ENCODE measurements at places on chromosomes 11 and 22.

- DNase-seq = peak; percentile 5
Observed at GRCh38 chr11:95443386-95443785, 212.4 kb upstream of the SESN3 start.

DNA sequence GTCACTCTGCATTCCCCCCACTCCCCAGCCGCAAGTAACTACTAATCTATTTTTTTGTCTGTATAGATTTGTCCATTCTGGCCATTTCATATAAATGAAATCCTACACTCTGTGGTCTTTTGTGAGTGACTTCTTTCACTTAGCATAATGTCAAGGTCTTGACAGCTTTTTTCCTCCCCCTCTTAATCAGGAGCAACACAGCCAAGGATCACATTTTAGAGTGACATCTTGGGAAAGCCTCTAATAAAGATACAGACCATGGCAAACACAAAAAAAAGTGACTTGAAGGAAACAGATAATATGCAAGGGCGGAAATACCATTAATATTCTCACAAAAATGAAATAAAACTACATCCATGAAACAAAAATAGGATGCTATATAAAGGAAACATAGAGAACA is 43.9 kb downstream of the RAB30 start:
- no peak for DNase-seq

GRCh38 chr11:120285256-120285655 is 39.8 kb upstream of the TLCD5 start:
- no peak for DNase-seq

- peak; percentile 89 for DNase-seq
Observed at GRCh38 chr22:37244114-37244921, at the start of gene RAC2. RAC2 (minus strand) TSS chr22:37244269; CDS start chr22:37244148, 121 bp downstream.

DNA sequence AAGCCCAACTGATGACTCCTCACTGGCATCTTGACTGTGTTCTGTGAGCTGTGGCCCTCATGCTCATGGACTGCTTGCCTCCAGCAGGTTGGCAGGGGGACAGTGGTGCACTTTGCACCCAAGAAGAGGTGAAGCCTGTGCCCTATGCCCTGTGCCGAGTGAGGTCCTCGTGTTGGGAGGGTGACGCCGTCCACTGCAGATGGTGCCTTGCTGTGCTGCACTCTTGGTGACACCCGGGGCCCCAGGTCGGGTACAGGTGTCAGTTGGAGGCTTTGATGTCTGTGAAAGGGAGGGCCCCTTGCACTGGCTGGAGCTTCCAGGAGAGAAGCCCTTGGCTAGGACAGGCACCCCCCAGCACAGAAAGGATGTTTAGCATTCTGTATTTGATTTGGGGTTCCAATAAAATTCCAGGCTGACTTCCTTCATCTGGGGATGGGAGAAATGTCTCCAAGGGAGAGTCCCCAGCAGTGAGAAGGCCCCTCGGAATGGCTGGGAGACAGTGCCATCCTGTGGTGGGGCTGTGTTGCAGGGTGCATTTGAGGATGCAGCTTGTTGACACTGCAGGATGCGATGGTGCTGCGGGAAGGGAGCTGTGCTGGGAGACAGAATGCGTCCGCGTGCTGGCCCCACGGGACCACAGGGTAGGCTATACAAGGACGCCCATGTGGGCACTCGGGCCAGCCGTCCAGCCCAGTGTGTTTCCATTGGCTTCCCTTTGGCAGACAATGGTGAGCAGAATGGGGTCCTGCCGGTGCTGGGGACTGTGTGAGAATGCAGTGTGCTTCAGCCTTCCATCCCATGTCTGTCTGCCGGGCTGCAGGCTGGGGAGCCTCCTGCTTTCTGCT is 2.5 kb upstream of the ZDHHC8 start:
- DNase-seq = no peak

DNA sequence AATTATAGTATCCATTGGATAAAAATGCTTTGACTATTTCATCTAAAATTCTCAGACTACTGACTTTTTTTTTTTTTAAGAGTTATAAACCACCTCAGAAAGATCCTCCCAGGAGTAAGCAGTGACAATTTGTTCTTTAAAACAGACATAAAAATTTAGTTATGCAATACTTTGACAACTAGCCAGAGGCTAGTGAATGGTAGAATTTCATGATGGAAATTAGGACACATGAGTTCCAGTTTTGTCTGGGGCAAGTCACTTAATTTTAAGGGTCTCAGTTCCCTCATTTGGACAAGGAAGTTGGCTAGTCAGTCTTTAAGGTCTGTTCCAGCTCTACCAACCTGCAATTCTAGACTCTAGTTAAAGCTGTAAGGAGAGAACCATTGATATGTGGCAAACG is 2.9 kb downstream of the IL18 start:
- no peak for DNase-seq

GRCh38 chr11:82733444-82734119 is at the start of gene FAM181B:
FAM181B (minus strand) TSS chr11:82733864; CDS start chr11:82733729, 135 bp downstream.
- DNase-seq = peak; percentile 22

- no peak for DNase-seq
Observed at GRCh38 chr11:37504060-37504611, 906.1 kb upstream of the RAG2 start.

- DNase-seq = no peak
Observed at GRCh38 chr11:116224889-116225200, 547.9 kb downstream of the BUD13 start.

DNA sequence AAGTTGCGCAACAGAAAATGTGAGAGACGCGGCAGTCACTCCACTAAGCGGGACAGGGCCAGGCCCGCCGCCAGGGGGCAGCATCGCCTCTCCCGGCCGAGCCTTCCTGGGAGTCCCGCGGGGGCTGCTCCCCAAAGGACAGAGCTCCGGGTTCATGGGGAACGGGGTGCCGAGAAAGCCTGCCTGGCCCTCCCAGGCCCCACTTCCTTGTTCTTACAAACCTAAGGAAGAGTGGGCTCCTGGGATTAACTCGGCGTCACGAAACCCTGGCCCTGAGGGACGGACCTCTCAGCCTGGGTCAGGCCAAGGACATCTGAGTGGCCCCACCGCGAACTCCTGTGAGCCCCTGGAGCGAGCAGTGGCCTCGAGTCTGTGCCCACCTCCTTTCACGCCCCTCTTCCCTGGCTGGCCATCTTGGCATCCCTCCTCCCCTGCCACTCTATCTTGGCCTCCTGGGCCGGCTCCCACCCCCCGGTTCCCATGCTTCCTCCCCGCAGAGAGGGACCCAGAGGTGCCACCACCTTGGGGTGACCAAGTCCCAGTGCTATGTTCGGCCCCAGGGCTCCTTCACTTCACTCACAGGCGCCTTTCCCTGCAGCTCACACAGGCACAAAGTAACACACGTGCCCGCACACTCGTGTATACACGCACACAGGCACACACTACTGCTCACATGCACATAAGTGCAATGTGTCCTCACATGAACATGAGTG is 99.9 kb upstream of the FGF3 start:
- DNase-seq = peak; percentile 70

DNA sequence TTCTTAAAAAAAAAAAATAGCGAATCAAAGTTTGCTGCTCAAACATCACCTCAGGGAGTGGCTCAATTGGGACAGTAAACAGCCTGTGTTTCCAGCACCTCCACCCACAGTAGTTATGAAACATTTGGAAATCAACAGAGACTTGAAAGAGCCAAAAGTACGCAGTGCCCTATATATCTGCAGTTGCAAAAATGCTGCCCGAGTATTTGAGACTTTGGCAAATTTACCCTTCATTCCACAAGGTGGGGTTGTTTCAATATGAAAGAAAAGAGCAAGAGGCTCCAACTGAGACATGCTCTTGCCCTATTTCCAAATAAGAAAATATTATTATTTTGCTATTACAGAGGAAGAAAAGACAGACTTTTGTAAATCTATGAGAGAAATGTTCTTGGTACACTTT is 851.1 kb upstream of the RAG2 start:
- DNase-seq = no peak

DNA sequence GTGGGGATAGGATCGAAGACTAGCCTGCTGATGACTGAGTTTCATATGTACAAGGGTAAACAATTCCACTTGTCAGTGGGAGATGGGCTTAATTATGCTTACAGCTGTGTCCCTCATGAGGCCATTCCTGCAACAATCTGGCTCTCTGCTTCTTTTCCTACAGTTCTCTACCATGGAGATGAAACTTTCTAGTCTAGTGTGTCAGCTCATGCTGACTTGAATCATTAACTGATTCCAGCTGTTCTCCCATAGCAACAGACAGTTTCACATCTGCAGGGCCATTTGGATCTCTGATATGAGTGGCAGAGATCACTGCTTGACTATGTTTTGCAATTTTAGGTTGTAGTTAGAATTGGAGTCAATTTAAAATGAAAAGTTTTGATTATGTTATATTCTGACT is 1251.7 kb upstream of the RAG2 start:
- DNase-seq = no peak

GRCh38 chr22:25514436-25515180 is 49.9 kb upstream of the GRK3 start:
- DNase-seq = no peak

DNA sequence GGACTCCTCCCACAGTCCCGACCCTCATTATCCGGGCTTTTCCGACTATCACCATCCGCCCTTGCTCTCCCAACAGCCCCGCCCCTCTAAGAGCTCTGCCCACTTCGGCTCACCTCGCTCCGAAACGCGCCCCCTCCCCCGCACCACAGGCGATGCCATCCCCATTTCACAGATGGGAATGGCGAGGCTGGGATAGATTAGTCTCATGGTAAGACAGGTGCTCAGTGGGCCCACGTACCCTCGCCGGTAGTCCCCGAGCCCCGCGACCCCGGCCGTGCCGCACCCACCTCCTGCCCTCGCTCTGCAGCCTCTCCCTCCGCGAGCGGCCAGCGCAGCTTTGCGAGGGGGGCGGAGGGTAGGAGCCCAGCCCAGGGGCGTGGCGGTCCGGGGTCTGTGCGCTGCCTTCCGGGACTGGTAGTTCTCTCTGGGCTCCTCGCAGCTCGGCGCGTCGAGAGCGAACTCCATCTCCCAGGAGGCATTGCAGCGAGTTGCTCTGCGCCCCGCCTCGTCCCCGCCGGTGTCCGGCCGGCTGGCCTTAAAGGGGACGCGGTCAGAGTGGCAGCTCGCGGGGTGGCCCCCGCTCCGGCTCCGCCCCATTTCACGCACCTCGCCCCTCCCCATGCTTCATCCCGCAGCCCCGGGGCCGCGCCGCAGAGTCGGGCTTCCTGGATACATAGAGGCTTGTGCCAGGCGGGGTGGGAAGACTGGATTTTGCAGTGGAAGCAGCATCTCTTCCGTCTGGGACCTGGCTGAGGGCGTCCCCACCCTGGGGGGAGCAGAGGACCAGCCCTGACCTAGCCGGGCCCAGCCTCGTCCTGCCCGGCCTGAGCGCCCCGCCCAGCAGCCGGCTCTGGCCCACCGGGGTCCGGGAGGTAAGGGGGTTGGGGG is at the start of the genes KCTD21 and USP35:
Gene KCTD21, minus strand, starts transcription at position 341 of the 888 bp plus-strand sequence. CDS start 14,072 bp downstream, outside the sequence.
Gene USP35, plus strand, starts transcription at position 634 of the 888 bp plus-strand sequence. CDS start 7,327 bp downstream, outside the sequence.
- DNase-seq = peak; percentile 92

- no peak for DNase-seq
Observed at GRCh38 chr11:10488121-10488933, 33.3 kb downstream of the AMPD3 start.

GRCh38 chr11:73972187-73972586 is 10.5 kb downstream of the UCP2 start:
- DNase-seq = no peak

DNA sequence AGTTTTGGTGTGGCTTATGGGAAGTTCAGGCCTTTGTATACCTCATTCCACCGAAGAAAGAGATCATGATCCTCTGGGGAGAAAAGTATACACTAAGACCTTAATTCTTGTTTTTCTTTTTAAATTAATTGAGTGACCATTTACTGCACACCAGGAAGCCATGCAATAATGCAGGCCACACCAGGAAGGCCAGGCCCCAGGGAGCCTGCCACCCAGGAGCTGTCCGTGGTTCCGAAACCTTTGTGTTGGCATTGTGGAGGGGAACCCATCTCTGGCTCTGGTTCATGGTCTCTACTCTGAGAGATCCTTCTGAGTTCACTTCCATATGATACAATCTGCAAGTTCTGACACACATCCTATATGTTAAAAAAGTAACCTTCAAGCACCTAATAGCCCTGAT is 291.8 kb downstream of the MIAT start:
- DNase-seq = no peak

DNA sequence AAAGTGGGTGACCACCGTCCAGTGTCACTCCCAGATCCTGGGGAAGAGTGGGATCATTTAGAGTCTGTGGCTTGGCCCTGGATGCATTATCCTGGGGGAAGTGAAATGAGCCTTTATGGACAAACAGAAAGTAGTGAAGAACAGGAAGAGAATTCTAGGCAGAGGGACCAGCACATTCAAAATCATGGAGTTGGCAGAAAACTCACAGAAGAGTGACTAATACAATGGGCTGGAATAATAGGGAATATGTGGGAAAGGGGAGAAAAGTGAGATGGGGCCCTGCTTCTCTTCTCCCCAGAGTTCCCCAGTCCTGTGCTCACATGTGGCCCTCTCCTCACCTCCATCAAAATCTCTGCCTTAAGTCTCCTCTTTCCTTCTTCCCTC is 84.3 kb downstream of the CCDC81 start:
- no peak for DNase-seq

DNA sequence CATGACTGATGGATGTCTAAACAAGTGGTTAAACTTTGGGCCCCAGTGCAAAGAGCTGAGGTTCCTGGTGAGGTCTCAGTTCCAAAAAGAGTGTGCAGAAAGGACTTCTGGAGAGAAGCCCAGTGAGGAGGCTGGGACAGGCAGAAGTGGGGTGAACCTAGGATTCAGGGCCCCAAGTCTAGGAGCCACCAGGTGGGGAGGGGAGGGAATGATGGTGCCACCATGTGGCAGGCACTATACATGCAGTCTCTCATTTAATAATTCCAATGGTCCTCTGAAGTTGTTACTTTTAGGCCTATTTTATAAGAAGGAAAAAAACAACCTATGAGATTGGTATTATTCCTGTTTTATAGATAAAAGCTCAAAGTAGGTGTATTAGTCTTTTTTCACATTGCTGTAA is 102.0 kb downstream of the INSC start:
- DNase-seq = no peak

- DNase-seq = no peak
Observed at GRCh38 chr11:11735586-11735985, 106.2 kb upstream of the USP47 start.

DNA sequence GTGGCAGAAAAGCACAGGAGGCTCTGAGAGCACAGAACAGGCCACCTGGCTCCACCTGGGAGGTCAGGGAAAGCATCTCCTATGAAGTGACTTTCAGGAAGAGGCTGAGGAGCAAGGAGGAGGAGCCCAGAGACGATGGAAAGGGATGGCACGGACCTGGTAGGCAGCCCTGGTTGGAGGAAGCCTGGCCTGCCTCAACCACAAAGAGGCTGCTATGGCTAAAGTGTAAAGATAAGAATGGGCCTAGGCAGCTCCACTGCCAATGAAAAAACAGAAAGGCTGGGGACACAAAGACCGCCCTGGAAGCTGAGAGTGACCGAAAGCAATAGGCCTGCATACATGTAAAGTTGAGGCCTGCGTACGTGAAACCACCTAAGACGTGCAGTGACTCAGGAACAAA is 31.2 kb upstream of the ETS1 start:
- no peak for DNase-seq

GRCh38 chr11:5550440-5551095 is 2.2 kb upstream of the OR52H1 start:
- no peak for DNase-seq

GRCh38 chr22:37518509-37519267 is 527 bp downstream of the CARD10 start:
- no peak for DNase-seq

- DNase-seq = no peak
Observed at GRCh38 chr22:37659066-37659896, 758 bp downstream of the PDXP start.
